ENCODE measurements at places on chromosomes 3 and 15.

DNA sequence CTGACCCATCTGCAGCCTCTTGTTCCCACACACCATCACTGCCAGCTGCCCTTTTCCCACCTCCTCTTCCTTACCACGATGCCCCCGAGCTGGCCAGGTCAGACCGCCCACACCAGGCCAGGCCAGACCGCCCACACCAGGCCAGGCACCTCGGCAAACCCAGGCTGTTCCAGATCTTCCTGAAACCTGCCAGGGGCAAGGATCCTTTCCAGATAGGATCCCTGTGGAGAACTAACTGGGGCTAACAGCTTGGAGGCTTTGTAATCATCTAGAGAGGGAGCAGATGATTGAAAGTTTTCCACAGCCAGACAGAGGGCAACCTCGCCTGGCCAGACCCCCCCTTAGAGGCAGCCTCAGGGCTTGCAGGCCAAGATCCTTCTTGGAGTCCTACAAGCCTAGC, 287.3 kb upstream of the TLE3 start:
- no peak for DNase-seq

DNA sequence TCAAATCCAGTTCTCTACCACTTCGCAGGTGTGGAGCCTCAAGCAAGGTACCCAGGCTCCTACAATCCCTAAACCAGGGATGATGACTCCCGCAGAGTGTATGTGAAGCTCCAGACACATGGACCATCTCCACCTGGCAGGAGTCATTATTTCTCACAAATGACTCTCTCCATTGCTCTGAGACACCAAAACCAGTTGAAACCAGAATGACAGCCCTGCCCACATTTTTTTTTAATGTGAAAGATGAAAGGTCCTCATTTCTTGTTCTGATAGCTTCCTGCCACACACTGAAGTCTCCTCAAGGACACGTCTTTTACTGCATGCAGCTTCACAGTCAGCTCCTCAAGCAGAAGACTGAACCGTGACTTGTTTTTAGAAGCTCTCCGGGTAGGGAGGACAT, 61.4 kb upstream of the ZBTB38 start:
- no peak for DNase-seq

- no peak for DNase-seq
These were observed 7.2 kb upstream of the DYNC1LI1 start for GRCh38 chr3:32577581-32578556.

- DNase-seq: no peak
These were observed 267.7 kb upstream of the BCHE start for GRCh38 chr3:166104938-166105337.

GRCh38 chr3:152051501-152052404, 178.3 kb downstream of the SUCNR1 start:
- no peak for DNase-seq

DNA sequence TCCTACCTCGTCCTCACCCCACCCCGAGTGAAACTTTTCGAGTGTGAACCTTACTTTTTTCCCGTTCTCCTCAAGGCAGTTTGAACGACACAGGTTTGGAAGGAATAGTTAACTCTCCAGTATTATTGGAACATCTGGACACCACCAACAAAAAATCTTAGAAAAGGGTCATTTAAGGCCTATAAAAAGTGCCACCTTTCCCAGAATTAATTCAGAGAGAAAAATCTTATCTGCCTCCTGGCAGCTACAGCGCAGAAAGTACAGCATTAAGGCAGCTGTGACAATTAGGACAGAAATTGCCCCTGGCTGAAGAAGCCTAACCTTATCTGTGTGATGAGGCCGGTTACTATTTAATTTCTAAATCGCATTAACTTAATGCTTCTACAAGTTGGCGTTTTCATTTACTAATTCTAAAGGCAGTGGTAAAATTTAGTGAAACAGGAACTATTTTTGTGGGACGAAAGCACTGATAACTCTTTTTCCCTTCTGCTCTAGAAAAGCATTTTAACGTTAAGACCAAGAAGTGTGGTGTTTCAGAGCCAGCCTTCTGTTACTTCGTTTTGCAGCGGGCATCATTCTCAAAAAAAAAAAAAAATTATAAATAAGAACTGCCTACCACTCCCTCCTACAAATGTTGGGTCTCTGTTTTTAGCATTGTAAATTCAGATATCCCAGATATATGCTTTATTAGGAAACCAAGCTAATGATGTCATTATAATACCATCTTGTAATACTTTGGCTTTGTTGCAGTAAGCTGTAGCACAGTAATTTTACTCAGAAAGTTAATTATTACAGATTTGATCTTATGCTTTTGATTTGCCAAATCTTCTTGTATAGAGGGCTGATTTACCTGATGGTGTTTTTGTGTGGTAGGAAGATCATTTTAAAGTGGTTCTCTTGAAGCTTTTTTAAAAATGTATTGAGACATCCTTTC, 1.4 kb downstream of the ATP11B start:
- DNase-seq: no peak

GRCh38 chr3:172216267-172216666, 176.9 kb downstream of the FNDC3B start:
- DNase-seq: no peak

DNA sequence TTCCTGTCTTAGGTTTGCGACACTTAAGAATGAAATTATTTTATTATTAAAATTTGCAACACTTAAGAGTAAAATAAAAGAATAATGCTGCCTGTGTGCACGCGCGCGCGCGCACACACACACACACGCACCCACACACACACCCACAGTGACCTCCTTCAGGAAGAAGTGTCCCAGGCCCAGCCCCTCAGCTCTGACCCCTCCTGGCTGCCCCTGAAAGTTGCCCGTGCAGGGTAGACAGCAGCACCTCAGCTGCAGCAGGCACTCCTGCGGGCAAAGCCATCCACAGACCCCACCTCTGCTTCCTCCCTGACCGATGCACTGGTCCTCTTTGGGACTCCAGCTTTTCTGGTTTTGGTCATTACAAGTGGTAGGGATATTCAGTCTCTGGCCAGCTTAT, 478.2 kb downstream of the NTRK3 start:
- DNase-seq: no peak

DNA sequence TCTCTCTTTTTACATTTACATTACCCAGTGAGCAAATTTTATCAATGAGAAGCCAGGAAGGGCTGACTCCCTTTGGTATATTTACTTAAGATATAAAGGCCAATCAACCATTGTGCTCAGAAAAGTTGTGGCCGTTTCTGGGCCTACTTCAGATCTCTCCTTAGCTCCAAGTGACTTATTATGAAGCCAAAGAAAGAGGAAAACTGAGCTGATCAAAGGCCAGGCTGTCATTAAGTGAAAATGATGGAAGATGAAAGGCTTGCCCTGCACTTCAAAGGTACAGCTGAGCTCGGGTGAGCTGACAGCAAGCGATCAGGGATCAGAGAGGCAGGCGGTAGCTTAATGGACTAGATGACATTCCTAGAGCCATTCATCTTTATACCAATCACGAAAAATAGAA, 24.8 kb downstream of the VGLL4 start:
- no peak for DNase-seq

DNA sequence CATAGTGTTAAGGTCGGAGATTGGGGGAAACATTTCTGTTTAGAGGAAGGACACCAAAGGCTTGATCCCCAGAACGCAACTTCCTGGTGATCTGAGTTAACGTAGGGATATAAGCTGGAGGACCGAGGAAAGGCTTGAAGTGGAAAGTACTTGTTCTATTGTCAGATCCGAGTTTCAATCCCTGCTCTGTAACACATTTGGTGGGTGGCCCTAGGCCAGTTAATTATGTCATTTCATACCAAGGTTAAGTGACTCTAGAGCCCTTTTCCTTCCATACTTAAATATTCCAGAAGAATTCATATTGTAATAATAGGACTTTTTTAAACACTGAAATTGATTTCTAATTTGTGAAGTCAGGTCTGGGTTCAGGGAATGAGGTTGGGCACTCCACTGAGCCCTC, 80.9 kb downstream of the RPLP1 start:
- DNase-seq: no peak

DNA sequence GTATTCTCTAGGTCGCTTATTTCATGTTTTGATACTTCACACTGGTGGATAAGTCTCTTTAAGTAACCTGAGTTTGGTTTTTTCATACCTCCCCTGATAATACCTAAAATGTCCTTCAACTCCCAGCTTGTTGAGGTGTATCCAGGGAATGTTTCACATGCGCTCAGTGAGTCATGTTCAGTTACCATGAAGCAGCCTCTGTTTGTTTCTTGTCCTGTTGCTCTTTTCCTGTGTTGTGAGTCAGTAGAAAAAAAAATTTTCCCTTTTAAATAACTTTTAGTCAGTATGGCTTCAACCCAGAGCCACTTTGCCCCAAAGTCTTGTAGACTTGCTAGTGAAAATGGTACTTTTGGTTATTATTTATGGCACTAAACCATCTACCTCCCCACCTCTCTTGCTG, 278.4 kb upstream of the ZPLD1 start:
- DNase-seq: no peak

- no peak for DNase-seq
These were observed 398.4 kb upstream of the KCNMB2 start for GRCh38 chr3:178137831-178138230.

DNA sequence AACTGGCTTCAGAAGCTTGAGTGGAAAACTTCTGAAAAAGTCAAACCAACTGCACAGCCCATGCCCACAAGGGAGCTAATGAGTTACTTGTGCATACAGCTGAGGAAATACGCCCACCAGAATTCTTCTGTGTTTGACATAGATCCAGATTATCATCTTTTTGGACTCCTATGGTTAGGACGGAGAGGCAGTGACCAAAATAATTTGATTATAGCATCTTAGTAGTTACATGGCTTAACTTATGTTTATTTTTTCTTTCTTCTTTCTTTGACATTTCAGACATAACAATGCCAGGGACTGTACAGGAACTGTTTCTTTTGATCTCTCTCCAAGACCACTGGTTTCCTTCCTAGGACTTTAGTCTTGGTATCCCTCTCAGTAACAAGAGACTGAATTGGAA, 246.1 kb upstream of the RASGRP1 start:
- DNase-seq: no peak

DNA sequence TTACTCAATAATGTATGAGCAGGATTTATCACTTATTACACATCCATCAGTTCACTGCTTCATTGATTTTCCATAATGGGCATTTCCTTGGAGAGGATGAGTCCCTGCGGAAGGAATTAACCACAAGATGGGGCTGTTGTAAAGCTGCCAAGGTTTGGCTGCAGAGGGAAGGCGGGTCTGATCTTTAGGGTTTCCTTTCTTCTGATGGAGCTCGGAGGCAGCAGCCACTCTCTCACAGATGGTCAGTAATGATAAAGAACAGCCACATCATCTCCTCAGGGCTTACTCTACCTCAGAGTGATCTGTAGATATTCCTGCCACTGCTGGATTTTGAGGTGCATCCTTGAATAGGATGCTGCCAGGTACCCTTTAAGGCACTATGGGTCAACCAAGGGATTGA, 115.2 kb downstream of the USP13 start:
- DNase-seq: no peak

- no peak for DNase-seq
These were observed 50.7 kb upstream of the POLR2M start for GRCh38 chr15:57655809-57656208.

DNA sequence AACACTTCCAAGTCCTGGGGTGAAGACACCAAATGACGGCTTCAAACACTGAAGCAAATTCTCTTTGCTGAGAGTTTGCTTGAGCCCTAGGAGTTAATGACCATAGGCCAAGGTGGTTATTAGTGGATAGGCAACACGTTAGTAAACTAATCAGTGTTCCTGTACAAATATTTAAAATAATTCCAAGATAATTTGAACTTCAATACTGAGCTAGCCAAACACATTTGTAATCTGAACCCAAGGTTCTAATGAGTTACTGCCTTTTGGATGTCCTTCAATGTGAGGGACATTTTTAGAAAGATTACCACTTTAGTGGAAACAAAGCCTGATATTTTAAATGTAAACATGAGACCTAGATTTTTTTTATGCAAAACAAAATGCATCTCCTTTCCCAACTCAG, 94.6 kb downstream of the THRB start:
- no peak for DNase-seq

- no peak for DNase-seq
These were observed 351.8 kb downstream of the GABRB3 start for GRCh38 chr15:26421065-26421464.

- DNase-seq: no peak
These were observed 96.5 kb downstream of the SUCLG2 start for GRCh38 chr3:67557848-67558355.

GRCh38 chr3:45043728-45044299, 17.7 kb downstream of the CLEC3B start:
- DNase-seq: no peak

DNA sequence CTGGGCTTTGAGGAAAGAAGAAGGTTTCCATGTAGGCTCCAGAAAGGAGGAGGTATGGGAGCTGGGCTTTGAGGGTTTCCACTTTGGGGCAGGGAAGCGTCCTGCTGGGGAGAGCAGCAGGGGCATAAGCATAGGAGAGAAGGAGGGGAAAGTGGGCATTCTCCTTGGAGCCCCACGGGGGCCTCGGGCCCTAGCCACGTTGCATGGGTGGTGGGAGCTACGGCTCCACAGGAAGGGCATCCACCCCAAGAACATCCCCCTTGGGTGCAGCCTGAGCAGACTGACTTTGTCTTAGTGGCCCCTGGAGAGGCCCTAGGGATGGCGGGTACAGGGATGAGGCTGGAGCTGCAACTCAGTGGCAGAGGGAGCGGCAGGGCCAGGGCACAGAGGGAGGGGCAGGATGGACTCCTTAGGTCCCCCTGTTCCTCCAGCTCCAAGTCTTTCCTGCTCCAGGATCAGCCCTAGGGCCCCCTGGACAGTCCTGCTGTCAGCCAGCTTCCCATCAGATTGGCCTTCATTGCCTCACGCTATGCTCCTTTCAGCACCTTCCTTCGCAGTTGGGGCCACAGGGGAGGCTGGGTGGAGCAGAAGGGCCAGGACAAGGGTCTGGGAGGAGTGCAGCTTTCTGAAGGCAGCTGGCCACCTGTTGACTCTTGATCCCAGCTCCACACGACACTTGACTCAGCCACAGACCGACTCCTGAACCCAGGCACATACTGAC, 22.9 kb downstream of the PRR20G start:
- DNase-seq: no peak

Data from activated T-helper 1 cell treated with Interleukin-2 at 50 U/mL for 16 hours (primary cell).